GM23338 (cell line): ENCODE measurements at places on chromosomes 12 and 14.

DNA sequence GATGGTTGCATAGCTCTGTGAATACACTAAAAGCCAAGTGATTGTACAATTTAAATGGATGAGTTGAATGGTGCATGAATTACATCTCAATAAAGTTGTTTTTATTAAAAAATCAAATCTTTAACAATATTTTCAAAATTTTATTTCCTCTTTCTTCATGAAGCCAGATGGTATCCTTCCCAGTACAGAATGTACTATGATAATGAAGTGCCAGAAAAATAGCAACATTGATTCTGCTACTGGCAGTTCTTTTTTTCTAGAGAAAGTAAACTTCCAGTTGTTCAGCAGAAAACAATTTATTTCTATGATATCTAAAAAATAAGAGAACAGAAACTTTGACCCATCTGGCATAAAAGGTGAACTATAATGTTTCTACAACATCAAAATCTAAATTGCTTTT is 61.5 kb downstream of the SLC2A13 start:
- DNase-seq: no peak

- no peak for DNase-seq
Measured at GRCh38 chr14:74558655-74559054, 53.4 kb downstream of the LTBP2 start.

DNA sequence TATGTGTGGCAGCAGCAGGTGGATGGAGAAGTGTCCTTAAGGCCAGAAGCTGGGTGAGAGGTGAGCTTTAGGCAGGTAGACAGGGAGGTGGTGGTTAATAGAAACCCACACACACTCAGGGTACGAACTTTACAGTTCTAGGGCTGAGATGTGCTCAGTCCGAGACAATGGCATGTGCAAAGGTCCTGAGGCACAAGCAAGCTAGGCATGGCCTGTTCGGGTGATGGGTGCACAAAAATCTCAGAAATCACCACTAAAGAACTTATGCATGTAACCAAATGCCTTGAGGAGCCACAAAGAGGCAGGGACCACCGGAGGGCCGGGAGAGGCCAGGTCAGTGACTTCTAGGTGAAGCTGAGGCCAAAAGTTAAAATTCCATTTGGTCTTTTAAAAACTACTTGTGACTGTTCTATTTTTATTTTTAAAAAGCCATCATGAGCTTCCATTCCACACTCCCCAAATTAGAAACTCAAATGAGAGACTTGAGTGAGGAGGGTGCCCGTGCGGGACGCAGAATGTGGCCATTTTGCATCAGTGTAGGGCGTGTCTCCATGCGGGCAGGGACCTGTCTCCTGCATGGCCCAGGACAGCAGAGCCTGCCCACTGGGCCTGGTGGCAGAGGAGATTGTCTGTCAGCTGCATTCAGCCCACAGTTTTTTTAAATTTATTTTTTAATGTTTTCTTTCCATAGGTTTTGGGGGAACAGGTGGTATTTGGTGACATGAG is 4.0 kb downstream of the RFLNA start:
- no peak for DNase-seq

GRCh38 chr12:104653730-104654664 is 197.2 kb downstream of the CHST11 start:
- peak; percentile 84 for DNase-seq

DNA sequence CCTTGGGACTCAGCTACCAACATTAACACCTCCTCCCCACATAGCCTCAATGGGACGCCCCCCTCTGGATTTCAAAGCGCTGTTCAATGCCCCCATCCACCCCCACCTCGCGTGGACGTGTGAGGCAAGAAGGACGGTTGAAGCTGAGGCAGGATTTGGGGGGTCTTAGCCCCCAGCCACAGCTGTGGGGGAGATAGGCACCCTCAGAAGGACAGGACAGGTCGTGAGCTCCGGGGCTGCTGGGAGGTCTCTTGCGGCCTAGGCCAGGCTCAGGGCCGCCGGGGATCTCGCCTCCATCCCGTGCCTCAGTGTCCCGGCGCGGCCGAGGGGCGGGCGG is 8.3 kb upstream of the SP7 start:
- DNase-seq: no peak

DNA sequence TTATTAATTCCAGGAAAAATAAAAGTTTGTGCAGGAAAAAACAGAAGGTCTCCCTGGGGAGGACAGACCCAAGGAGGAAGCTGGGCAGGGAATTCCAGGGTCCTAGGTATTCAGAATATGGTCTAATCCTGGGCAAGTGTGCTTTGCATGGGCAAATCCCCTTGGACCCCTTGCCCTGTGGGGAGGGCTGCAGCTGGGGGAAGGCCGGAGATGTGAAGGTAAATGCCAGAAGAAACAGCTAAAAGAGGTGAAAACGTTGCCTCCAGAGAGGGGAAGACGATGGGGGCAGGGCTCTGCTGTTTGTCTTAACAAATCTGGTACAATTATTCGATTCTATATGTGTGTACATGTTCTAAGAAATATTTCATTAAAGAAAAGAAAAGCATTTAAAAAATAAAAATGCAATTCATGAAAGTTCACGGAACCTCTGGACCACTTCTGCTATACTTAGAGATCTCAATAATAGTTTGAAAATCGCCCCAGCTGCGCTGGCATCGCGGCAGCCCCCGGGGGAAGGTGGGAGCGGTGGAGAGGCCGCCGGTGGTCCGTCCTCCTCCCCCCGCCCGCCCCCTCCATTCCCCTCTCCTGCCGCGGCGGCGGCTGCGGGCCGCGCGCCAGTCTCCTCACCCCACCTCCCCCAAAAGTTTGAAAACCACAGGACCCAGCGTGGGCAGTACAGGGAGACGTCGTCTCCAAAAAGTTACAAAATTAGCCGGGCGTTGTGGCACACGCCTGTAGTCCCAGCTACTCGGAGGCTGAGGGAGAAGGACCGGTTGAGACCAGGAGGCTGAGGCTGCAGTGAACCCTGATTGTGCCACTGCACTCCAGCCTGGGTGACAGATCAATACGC is 1.5 kb upstream of the PRPF40B start:
- DNase-seq: no peak

DNA sequence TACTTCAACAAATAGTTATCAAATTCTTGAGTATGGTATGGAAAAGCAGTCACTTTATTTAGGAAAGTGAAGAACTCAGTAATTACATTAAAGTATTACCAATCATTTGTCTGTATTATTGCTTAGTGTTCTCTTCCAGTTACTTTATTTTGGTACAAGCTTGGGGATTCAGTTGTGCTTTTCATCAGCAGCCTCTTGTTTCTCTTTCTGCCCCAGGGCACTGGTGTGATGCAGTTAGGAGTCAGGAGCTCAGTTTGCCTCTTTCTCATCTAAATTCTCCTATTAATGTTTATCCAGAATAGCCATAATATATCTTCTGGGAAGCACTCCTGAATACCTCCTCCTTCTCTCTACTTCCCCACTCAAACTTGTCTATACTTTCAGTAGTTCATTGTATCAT is 25.7 kb downstream of the PMCH start:
- DNase-seq: no peak

DNA sequence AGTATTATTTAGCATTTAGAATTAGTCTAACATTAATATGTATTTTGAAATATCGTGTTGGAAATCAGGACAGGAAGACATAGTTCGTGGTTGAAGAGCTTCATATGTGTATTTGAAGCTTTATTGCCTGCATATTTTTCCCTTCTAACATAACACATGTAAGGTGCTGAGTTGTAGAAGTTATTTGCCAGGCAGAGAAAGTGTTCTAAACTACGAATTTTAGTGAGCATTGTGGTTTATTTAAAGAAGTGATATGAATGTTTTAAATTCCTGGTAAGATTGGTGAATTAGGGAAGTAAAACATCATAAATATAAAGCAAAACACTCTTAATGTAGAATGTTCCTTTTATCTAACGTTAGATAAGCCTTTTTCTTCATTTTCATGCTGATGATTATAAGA is 2.5 kb downstream of the RASSF3 start:
- DNase-seq: no peak

DNA sequence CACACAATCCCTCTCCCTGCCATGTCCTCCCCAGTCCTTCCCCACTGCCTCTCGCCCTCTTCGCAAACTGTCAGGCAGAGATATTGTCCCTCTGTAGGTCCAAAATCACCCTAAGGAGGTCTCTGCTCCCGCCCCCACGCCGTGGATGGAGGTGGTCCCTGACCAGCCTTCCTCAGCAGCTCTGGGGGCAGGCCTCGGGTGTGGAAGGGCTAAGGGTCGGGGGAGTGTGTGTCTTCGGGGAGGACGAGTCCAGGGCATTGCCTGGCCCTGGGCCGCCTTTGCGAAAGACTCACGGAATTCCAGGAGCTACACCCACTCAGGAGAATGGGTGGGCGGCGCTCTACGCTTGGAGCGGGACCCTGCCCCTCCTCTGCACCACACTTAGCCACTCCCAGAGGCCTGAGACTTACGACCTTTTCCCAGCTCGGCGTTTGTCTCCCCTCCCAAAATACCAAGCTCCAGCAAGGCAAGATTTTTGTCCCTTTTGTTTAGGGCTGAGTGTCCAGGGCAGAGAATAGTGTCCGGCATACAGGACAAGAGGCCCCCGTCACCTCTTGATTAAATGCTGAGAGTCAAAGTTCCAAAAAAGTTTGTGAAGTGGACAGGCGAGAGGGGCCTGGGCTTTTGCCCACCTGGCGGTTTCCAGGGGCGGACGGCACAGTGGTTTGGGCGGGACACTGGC is 881 bp downstream of the PYGL start:
- DNase-seq: peak; percentile 72

DNA sequence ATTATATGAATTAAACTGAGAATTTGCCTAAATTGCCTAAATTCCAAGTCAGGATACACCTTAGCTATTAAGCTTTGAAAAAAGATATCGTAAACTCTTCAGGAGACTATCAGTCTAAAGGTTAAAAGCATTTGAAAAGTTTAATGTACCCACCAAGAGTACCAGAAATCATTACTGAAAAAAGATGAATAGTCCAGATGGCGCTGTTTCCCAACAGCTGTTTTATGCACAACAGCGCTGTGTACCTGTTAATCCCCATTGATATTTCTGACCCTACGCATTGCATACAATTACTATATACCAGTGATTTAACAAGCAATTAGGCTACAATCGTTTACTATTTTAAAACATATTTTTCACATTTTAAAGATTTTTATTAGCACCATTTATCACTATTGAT is 185.0 kb downstream of the PLCZ1 start:
- no peak for DNase-seq

- no peak for DNase-seq
Measured at GRCh38 chr12:105855361-105856047, 283.2 kb downstream of the NUAK1 start.

DNA sequence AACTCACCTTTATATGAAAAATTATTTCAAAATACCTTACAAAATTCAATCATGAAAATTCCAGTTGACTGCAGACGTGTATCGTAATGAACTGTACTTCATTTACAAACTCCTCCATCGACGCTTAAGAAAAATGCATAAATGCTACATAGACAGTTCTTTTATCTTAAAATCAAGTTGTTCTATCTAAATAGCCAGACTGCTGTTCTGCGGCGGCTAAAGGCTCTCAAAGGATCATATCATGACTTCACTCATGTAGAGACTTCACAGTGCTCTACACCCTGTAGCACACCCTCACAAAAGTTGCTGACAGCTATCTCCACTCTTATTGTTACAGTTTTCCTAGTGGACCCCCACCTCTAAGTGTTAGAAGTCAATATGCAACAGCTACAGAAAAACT is 5.2 kb downstream of the KRAS start:
- DNase-seq: no peak

- DNase-seq: peak; percentile 21
Measured at GRCh38 chr12:12534166-12534866, 28.3 kb downstream of the DUSP16 start.

DNA sequence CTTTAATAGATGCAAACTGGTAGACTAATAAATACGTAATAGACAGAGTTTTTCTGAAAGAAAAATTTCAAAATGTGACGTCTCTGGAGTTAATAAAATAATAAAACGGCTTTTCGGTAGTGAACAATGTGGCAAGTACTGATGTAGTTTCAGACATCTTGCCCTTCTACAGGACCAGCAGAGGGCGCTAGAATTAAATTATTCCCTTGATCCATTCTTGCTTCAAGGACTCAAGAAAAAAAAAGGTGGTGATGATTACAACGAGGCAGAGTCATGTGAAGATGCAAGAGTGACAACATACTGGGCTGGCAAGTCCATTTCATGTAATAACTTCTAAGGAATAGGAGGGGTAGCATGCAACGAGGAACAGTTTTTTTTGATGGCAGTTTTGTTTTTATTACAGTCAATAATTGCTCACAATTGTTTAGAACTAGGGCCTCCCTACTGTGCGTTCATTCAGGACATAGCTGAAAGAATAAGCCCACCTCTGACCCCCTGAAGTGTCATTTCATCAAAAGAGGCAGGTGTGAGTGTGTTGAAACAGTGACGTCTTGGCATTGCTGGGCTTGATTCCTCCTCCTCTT is 101.0 kb upstream of the GZMB start:
- DNase-seq: peak; percentile 88

DNA sequence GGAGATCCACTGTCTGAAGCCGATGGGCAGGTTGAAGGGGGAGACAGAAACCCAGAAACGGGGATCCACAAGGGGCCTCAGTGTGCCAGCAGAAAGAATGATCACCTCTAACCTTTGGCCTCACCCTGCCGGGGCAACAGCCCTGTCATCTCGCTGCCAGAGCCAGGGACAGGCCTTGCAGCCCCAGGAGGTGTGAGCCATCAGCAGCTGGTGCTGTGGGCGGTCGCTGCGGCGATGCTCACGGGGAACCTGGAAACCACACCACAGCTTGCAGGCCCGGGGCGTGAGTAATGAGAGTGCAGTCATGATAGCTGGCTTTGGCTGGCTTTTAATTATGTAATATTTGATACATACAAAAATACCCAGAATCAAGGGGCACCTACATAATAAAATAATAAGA is 4.7 kb upstream of the TTC7B start:
- DNase-seq: no peak

- DNase-seq: no peak
Measured at GRCh38 chr14:75417674-75418073, 10.1 kb upstream of the JDP2 start.

- peak; percentile 73 for DNase-seq
Measured at GRCh38 chr12:114664651-114665320, 19.2 kb downstream of the TBX3 start.

DNA sequence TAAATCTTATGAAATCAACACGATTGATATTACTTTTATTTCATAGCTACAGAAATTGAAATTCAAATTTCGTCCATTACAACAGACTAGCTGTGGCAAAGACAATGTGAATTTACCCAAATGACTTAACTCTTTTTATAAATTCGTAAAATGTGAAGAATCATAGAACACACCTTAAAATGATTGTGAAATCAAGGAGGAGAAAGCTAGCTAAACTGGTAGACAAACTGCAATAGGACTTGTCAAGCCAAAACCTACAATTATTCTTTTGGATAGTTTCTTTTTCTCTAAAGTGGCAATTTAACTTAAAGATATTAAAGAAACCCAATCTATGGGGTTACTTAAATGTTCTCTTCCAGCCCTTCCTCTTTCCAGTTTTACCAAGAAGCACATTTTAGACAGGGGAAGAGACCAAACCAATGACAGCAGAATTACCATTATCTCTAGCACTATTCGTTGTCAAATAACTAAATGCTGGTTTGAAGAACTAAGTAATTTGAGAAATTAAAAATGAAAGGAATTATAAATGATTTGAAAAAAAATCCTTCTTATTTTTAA is 807 bp upstream of the SLC16A7 start:
- no peak for DNase-seq

GRCh38 chr14:74255281-74255680 is 16.0 kb downstream of the VSX2 start:
- no peak for DNase-seq

- no peak for DNase-seq
Measured at GRCh38 chr12:28537474-28537873, 347.2 kb downstream of the CCDC91 start.

- DNase-seq: peak; percentile 32
Measured at GRCh38 chr12:31591380-31591901, 505 bp upstream of the DENND5B start.

GRCh38 chr12:104910196-104910840 is 47.8 kb downstream of the SLC41A2 start:
- no peak for DNase-seq
